Osteocyte (in vitro differentiated cells): ENCODE measurements at places on chromosomes 13 and 19.

DNA sequence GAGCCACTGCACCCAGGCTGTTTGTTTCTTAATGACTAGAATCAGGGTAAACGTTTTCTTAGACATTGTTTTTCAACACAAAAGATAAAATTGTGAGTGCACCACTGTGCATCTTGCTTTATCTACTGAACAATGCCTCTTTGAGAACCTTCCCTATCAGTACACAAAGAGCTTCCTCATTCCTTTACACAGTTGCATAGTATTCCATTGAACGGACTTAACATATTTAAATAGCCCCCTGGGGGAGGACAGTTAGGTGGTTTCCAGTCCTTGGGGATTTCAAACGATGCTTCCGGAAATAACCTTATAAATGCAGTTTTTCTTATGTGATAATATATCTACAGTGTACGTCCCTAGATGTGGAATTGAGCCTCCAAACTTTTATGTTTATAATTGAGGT lies 8.6 kb downstream of the POLD1 start:
- DNase-seq = no peak

GRCh38 chr13:110758195-110758805 lies 44.8 kb downstream of the ING1 start:
- no peak for DNase-seq

- DNase-seq = no peak
Observed at GRCh38 chr13:24254146-24254841, 55.1 kb upstream of the C1QTNF9 start.

GRCh38 chr19:41649827-41650226 lies 23.0 kb upstream of the CEACAM4 start:
- no peak for DNase-seq

- no peak for DNase-seq
Observed at GRCh38 chr13:97710797-97711196, 242.7 kb upstream of the IPO5 start.

DNA sequence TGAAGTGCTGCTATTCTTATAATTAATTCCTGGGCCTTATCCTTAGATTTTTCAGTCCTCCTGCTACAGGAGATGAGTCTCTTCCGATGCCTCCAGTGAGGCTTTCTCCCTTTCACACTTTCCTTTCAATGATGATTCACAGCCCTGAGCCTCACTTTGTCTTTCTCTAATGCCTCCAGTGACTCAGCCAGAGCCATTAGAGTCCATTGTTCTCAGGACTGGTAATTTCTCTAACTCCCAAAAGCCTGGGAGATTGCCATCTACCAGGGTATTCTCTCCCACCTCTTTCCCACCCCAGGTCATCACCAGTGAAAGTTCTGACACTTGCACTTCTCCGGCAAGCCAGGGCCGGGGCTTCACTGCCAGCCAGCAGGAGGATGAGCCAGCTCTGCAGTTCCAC lies 49.6 kb upstream of the ARGLU1 start:
- no peak for DNase-seq

GRCh38 chr13:29664591-29664990 lies 69.1 kb upstream of the SLC7A1 start:
- DNase-seq = no peak

DNA sequence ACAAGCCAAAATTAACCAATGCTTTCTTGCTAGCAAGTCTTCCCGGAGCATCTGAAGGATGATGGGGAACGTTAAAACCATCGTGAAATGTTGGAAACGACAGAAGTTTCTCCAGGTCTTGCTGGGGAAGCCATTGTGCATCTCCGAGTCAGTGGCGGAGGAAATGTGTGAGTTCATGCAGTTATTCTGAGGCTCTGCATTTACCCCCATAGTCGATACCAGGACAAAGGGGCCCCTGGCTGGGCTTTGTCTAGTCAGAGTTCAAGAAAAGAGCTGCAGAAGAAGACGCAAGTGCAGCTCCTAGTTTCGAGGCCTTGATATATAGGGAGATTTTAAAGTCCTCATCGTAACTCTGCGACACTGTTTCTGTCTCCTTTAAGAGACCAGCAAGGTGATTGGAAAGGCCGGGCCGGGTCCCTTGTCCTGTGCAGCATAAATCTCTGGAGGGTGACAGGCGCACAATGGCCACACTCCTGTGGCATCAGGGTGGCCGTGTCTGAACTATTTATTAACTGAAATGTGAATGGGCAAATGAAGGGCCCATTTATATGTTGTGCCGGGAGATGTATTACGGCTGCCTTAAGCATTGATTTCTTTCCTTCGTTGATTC lies 172.0 kb downstream of the TEX29 start:
- no peak for DNase-seq

DNA sequence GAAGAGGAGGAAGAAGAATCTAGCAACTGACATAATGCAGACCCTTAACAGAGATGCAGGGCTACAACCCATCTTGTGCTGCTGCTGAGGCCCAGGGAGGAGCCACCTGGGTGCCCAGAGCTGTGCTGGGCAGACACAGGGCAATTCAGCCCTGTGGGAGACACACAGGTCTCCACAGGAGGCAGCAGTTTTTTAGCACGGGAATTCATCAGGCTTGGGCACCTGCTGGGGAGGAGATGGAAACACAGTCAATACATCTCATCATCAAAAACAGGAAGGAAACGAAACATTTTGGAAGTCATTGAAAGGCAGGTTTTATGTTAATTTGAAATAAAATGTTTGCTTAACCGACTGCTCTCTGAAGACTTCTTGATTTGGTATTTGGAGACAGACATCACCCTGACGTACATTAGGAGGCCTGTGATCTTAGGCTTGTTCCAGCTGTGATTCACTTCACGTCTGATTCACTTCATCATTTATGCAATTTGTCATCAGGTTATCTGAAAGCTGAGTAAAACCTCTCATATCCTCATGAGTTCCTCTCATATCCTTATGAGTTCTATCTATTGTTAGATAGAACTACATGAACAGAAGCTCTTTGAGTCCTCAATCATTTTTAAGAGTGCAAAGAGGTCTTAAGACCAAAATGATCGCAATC lies 77.4 kb downstream of the CYSLTR2 start:
- no peak for DNase-seq

GRCh38 chr13:20684546-20684945 lies 19.0 kb upstream of the IL17D start:
- DNase-seq = no peak
